Posterior cingulate gyrus (tissue), 11 donors: ENCODE measurements at places on chromosomes 12 and 14.

DNA sequence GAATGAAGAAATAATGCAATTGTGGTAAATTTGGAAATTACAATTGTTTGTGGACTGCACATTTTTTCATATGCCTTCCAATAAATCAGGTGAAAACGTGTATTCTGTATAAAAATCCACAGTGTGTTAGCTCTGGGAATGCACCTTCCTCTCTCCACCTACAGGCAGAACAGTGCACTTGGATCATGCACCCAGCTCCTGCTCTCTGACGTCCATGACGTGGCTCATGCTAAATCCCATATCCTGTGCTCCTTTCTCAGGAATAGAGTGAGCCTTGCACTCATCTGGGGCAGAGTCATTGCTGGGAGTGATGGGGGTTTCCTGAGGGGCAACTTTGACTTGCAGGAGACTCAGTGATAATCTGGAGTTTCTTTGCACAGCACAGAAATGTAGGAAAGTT, 1282.1 kb downstream of the TMEM121 start:
- DNase-seq, result no peak

DNA sequence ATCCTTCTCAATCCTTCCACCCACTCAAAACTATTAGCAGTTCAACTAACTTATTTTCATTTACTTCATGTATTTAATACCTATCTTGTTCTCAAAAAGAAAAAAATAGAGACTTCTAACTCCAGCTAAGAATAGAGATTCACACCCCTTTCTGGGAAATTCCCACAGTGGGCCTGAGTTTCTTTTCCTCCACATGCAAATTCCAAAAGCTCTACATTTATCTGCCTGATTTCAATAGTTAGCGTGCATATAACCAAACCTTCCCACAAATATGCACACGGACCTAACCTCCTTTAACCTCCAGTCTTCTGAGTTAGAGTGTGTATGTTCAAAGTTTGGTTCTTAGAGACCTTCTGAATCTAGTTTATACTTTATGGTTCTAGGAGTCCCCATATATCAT, 62.5 kb downstream of the GRIN2B start:
- no peak for DNase-seq

GRCh38 chr12:132237772-132238487, 91.5 kb downstream of the GALNT9 start:
- no peak for DNase-seq

DNA sequence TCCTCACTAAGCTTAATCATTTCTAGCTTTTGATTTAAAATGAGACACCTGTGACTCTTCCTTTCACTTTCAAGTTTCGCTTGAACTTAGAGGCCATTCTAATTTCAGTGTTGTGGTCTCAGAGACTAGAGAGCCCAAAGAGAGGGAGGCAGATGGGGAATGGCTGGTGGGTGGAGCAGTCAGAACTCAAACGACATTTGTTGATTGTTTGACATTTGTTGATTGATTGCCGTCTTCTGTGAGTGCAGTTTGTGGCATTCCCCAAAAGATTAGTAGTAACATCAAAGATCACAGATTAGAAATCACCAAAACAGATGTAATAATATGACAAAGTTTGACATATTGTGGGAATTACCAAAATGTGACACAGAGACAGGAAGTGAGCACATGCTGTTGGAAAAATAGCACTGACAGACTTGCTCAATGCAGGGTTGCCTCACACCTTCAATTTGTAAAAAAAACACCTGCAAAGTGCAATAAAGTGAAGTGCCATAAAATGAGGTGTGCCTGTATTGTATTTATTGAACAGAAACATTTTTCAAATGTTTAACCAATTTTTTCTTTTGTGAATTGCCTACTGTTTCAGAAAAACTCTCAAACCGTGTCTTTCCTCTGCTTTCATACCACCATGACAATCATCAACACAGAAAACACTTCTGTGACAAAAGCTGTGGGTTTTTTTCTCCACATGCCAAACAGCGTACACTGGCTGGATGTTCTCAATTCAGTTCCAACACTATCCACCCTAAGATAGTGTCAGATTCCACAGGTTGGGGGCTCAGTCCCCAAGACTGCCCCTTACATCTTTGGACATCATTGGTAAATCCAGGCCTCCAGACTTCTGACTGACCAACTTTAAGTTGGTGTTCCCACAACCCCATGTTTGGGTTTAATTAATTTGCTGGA, 376.3 kb upstream of the RGS6 start:
- DNase-seq, result no peak

GRCh38 chr12:45336762-45337596, 121.1 kb downstream of the ANO6 start:
- DNase-seq, result no peak

GRCh38 chr14:55099756-55100155, 29.3 kb upstream of the LGALS3 start:
- DNase-seq, result no peak

- no peak for DNase-seq
Observed at GRCh38 chr12:25785134-25785533, 173.3 kb upstream of the RASSF8 start.

GRCh38 chr12:110354172-110354780, 49.2 kb downstream of the ANAPC7 start:
- DNase-seq, result no peak

DNA sequence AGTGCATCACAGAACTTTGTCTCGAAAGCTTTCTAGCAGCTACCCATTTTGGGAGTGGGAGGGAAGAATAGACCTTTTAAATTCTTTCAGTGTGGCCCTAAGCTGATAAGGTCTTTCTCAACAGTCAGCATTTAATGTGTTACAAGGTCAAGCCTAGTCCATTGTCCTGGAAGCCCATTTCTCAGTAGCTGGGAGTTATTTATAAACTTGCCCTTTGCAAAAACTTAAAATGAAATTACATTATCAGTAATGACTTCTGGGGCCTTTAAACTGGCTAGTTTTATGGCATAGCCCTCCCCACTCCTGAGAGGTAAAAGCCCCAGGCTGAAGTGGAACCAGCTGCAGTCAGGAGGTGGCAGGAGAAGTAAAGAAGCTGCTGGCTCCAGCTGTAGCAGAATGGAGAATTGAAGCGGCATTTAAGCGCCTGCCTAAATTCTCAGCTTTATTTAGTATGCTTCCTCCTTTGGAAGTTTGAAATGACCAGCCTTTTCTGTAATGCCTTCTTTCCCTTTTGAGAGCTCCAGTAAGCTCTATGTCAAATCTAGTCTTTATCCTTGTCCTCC, 12.4 kb downstream of the COPZ1 start:
- DNase-seq, result no peak

GRCh38 chr14:22190411-22191191, 398.4 kb downstream of the DAD1 start:
- DNase-seq, result no peak

DNA sequence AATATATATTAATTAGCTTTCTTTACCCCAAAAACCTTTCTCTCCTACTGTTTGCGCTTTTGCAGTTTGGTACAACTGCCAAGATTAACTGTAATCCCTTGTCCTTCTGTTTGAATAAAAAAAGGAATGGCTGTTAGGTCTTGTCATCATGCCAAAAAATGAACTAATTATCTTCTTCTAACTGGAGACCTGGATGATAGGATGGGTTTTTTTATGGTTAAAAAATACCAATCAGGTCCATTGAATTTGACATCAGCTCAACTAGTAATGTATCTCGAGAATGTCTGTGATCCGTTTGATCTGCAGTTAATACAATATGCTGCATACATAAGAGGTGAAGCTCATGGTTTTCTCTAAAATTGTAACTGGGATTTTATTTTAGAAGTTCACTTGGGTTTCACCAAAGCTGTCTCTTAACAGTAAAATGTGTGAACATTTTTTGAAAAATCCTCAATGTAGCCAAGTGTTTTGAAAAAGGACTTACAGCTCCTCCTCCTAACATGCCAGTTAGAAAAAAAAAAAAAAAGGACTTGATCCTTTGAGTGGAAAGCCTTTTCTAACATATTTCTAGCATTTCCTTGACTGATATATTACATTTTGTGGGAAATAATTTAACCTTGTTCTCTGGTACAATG, 96.8 kb downstream of the SRGAP1 start:
- DNase-seq, result no peak

- no peak for DNase-seq
Observed at GRCh38 chr12:122793685-122794106, 19.3 kb downstream of the CCDC62 start.

- DNase-seq, result no peak
Observed at GRCh38 chr14:26709019-26709418, 111.2 kb upstream of the NOVA1 start.

GRCh38 chr14:67240168-67240932, 885 bp upstream of the PALS1 start:
- DNase-seq, result peak; percentile 43

DNA sequence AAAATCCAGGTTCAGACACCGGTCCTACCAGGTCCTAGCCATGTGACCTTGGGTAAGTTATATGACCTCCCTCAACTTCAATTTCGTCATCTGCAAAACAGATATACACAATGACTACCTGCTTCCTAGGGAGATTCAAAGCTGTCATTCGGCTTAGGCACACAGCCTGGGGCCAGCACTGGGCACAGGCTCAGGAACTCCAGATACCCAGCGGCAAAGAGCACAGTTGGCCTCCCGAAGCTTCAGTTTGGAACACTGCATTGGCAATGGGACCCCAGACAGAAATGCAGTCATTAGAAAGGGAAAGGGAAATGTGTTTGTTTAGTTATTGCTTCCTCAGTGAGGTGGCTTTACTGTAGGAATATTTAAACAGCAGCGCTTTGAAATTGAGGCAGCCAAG, 11.4 kb downstream of the PLEKHG6 start:
- no peak for DNase-seq

DNA sequence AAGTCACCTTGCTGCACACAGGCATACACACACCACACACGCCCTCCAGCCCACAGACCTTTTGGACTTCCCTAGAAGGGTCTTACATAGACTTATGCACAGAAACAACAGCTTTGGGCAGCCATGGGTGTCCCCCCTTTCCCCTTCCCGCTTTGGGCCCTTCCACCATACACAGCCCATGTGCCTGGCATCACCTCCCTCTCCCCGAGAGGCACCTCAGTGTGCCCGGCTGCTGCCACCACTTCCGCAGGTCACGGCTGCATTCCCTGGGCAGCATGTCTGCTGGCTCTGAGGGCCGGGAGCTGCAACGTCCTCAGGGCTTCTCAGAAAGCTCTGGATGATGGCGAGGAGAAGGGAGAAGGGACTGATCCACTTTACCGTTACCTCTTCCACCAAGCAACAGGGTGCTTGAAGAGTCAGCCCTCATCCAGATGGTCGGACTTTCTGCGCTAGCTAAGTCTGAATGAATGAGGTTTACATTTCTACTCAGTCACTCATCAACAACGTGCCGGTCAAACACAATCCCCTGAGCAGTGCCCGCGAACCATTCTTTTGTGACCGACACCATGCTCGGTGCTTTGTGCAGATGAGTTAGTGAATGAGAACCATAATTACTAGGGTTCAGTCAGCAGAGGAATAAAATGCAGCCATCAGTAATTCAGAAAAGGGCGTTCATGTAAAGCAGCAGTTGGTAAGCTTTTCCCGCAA, 72.2 kb upstream of the BCL11B start:
- no peak for DNase-seq

DNA sequence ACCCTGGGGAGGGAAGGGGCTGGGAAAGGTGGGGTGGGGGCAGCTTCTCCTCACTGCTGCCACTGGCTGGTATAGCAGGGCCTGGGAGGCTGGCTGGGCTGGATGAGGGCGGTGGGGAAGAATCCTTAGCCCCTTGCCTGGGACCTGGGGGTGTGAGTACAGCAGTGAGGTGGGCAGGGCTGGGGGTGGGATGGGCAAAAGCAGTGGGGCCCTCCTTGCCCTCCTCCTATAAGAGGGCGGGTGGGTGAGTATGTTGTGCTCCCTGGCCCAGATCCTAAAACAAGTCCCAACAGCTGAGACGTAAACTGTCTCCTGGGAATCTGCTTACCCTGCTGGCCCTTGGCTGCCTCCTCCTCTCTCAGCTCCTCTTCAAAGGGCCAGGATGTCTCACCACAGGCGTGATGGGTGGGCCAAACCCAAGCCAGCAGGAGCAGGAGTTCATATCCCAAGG, 2.2 kb downstream of the NCKAP5L start:
- DNase-seq, result no peak

DNA sequence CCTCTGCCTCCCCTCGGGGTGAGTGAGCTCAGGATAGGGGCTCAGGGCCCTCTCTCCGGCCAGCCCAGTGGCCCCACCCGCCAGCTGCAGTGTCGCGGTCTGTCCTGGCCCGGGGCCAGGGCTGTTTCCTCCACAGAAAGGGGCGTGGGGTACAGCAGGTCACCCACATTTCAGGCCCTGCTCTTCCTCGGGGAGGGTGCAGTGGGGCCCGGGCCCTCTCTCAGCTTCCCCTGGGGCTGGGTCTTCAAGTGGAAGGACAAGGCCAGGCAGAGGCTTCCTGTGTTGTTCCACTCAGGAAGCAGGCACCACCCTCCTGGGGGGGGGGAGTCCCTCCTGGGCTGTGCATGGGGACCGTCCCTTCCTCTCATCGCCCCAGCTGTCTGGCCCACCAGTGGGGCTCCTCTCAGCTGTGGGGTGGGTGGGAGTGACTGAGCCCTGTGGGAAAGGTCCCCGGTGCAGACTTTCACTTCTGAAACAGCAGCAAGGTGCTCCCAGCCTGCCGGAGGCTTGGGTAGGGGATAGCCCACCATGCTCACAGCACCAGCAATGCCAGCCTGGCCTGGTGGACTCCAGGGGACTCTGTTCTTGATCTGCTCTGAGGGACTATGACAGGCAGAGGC, 3.7 kb downstream of the GPR132 start:
- DNase-seq, result no peak

GRCh38 chr14:101215927-101216326, 312.4 kb upstream of the RTL1 start:
- no peak for DNase-seq

GRCh38 chr14:105837349-105838063, 311.1 kb downstream of the TMEM121 start:
- DNase-seq, result no peak

GRCh38 chr14:24426912-24427536, 2.4 kb downstream of the CBLN3 start:
- no peak for DNase-seq

DNA sequence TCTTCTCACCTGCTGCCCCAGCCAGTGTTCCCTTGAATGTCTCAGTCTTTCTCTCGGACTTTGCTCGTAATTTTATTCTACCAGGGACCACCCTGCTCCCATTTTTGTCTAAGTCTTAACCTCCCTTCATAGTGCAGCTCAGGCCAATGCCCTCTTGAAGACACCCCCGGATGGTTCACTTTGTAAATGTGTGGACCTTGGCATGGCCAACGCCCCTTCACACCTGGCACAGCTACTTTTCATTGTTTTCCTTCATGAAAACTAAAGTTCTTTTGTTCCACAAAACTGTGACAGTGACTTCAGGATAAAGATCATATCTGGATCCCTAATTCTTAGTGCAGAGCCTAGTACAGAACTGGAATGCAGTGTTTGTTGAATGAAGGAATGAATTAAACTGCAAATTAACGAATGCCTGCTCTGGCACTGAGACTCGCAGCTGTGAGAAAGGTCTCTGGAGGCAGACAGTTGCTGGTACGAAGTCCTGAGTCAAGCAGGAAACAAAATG, 3.5 kb upstream of the RNASE4 start:
- peak; percentile 70 for DNase-seq

GRCh38 chr12:120539303-120539702, 5.1 kb downstream of the RNF10 start:
- no peak for DNase-seq

GRCh38 chr14:73014105-73014504, 12.8 kb downstream of the ZFYVE1 start:
- no peak for DNase-seq
